ENCODE measurements at places on chromosomes 1 and 21.

DNA sequence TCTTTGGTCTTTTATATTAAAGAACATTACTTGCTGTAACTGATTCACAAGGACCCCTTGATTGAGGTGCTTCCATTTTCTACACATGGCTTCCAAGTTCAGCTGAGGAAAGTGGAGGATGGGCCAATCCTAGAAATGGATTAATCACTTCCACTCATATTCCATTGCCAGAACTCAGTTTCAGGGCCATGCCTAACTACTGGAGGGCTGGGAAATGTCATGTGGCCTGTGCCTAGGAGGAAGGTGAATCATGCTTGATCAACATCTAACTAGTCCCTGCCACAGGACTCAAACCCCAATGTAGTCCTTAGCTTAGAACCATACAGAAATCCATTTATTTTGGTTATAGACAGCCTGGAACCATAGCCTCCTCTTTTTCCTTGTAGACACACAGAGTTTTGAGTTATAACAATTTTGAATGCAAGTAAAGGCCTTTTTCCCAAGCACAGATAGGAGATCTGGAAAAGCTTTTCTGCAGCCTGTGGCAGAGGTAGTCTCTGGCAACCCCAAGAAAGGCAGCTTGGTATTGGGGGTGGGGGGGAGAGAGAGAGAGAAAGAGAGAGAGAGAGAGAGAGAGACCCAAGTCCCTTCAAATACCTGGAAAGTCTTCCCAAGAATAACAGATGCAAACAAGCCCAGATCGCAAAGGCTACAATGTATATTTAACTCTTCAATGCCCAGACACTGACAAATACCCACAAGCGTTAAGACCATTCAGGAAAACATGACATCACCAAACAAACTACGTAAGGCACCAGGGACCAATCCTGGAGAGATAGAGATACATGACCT, 12.5 kb downstream of the MAST2 start:
- DNase-seq: no peak

GRCh38 chr1:70142075-70142474, 63.3 kb downstream of the LRRC40 start:
- DNase-seq: no peak

DNA sequence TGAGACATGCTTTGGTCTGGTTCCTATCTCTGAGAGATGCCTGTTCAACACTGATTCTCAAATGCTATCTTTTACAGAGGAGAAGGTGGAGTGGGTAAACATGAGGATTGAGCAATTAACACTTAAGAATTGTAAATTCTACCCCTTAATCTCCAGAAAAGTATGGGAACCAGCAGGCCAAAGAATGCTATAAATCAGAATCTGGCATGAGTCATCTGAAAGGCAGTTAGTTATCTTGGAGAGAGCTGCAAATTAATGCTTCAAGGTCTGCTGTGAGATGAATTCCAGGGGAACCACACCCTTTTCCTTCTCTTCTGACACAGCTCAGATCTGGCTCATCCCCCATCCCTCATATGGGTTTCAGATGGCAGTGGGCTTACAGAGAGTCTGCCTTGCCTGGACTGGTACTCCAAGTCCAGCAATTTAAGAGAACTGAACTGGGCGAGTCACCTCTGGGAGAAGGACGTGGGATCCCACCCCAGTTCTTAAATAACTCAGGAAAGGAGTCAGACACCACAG, 5.2 kb downstream of the S100A10 start:
- DNase-seq: no peak

- DNase-seq: peak; percentile 58
Measured at GRCh38 chr21:20997636-20998455, at the start of gene NCAM2. TSS of gene NCAM2 (plus strand) at chr21:20998409.

GRCh38 chr1:228646717-228647522, 88.4 kb upstream of the RHOU start:
- DNase-seq: peak; percentile 39

- no peak for DNase-seq
Measured at GRCh38 chr1:103469801-103470200, 55.7 kb upstream of the RNPC3 start.

DNA sequence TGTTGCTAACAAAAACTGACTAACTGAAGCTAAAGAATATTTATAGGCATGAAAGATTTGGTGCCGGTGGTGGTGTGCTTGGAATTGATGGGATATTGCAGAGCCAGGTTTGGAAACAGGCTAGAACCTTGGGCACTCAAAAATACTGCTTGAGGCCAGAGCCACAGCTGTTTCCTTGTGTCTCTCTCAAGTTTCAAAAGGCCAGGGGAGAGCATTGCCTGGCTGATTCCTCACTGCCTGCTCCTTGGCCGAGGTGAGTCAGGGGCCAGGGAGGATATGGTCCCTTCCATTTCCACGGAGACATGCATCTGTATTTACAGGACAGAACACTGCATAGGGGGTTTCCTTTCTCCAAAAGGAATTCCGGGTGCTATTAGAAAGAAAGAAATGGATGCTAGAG, 36.1 kb upstream of the IVNS1ABP start:
- no peak for DNase-seq

- no peak for DNase-seq
Measured at GRCh38 chr1:84849357-84849975, 43.5 kb downstream of the LPAR3 start.

DNA sequence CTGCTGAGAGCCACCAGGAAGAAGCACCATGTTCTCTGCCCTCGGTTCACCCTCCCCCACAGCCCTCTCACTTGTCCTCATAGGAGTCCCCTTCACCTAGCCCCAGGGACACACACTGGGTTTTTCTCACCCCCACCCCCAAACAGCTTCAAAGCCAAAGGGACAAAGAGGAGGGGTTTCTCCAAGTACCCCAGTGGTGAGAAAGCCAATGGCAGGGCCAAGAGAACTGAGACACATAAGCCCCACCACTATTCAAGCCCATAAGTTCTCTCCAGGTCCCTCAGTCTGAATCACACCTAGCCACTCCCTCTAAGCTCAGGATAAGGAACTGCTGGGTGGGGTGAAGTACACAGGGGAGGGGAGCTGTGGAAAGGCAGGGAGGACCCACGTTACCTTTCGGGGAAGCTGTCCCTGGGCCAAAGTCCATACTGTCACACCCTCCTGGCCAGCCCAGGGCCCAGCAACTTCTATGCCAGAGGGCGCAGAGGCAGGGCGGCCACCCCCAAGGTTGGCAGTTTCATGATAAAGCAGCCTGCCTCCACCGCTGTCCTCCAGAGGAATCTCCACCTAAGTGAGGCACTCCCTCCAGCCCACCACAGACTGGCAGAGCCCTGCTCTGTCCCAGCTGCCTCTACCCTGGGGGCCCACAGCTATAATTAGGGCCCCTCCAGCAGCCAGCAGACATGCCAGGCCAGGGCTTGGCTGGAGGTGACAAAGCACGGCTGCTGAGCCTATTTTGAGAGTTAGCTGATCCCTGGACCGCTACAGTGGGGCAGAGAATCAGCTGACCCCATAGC, 39.0 kb upstream of the PPP1R15B start:
- no peak for DNase-seq

DNA sequence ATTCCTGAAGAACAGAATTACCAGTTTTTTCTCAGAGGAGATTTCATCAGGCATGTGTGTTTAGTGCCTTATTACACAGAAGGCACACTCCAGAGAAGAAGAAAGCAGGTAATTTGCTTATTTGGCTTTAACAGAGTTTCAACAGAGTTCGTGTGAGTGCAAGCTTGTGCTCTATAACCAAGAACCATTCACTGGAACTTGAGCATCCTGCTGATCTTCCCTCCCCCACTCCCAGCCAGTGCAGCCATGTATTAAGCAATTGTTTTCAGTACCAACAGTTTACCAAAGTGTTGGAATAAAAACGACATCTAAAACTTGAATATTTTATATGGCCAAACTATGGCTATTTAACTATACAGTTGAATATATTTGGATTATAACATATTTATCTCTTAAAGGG, 4.3 kb downstream of the MGST3 start:
- no peak for DNase-seq

DNA sequence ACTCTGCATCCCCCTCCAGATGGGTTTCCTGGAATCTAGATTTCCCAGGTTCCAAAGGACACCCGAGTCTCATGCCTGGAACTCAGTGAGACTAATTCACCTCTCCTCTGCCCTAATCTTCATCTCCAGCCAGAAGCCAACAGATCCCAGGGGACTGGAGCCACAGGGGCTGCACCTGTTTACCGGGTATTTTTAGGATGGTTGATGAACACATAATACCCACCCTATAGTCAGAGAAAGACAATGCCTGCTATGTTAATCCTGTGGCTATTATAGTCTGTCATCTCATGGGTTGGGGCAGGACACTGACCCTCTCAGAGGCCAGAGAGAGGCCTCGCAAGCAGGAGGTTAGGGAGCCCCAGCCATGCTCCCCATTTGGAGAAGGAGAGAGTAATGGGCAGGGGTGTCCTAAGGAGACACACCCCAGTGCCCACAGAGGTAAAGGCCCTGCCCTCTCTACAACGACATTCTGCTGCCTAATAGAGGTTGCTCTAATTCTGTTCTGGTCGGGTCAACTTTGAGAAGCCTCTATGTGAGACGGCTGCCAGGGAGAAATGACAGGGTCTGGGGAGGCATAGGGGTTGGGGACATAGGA, 1.0 kb upstream of the TNNI1 start:
- DNase-seq: no peak

DNA sequence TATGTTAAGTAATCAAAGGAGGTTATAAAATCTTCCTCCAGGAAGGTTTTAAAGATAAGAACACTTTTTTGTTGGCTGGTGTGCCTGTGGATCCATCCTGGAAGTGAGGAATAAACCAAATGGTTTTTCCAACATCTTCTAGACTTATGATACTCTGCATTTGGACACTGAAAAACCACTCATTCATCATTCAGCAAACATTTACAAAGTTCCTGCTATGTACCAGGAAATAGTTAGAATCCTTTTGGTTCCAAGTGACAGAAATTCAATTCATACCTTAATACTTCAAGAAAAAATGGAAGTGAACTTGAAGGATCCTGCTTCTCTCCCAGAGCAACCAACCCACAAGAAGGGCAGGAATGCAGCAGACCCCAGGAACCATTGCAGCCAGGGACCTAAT, 39.6 kb upstream of the PIGC start:
- DNase-seq: no peak

GRCh38 chr1:22643381-22643780, at the start of gene C1QC:
TSS of gene C1QC (plus strand) at chr1:22643633. CDS start at chr1:22644024, 391 bp downstream.
- no peak for DNase-seq

DNA sequence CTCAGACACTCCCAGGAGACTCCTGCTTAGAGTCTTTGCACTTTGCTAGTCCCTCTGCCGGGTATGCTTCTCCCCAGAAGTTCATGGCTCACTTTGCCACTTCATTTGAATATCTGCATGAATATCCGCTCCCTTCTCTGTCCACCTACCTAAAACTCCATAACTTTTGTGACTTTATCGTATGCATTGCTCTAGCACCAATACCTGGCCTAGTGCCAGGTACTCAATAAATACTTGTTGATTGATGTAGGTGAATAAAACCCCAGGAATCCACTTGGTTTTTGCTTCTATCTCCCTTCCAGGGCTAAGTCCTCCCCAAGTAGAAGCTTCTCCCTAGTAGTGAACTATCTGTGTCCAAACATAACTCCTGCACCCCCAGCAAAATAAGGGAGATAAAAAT, 27.8 kb upstream of the CTTNBP2NL start:
- no peak for DNase-seq

DNA sequence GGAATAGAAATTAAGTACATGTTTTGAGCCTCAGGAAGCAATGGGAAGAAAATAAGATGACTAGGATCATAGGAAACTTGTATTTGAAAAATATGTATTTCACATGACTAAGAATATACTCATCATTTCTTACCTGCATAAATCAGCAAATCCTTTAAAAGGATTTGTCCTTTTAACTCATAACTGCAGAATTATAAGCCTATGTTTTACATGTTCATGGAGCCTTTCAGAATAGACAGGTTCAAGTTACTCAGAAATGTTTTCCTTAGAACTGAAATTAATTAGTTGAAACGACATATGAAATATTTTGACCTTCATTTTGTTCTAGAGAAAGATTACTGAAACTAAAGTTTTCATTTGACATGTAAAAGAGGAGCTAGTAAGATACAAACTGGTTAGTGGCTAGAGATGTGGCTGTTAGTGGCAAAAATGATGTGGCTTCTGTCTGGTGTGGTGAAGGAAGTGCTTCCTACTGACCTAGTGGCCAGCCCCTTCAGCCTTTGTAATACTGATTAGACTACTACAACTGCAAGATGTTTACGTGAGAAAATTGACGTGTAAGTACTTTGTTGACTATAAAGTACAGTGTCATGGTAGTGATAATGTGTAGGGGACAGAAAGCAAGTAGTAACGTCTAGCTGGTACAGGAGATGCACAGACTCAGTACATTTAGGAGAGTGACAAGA, 54.7 kb downstream of the PACC1 start:
- no peak for DNase-seq

DNA sequence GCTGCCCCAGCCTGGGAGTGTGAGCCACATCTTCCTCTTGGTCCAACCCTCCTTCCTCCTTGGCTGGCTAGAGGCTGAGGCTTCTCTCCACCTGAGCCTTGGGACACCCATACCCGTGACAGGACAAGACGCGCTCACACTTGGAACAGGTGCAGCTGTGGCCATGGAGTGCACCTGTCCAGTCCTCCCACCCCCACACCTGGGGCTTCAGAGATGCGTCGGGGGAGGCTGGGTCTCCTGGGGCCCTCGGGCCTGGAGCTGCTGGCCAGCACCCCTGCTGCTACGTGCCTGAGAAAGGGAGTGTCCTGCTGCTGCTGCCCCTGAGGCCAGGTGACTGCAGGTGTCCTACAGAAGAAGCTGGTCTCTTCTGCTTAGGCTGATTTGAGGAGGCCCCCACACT, 37.0 kb upstream of the TMEM52 start:
- no peak for DNase-seq

- DNase-seq: no peak
Measured at GRCh38 chr1:77446841-77447555, 165.2 kb downstream of the AK5 start.

GRCh38 chr1:187009320-187009719, 180.6 kb downstream of the PLA2G4A start:
- DNase-seq: no peak

DNA sequence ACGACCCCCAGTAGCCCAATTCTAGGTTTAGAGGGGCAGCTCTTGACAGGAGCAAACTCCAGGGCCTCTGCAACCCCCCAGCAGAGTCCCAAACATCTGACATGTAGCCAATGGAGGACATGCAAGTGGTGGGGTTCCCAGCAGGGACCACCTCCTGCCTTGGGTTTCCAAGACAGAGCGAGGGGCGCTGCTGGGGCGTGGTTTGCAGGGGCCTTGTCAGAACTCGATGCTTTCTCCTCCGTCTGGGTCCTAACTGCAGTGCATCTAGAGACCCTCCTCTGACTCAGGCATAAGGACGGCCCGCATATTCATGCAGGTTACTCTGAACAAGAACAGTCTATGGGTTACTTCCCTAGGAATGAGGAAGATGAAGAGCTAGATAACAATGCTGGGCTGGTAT, 17.2 kb downstream of the EPHX1 start:
- DNase-seq: no peak

Measured in stimulated activated naive CD8-positive, alpha-beta T cell treated with anti-CD3 and anti-CD28 coated beads, Interleukin-15, Interleukin-2, amounts not matched to agents 100 U/mL and 50 U/mL, for 24 hours (primary cell).